ENCODE measurements at places on chromosomes 3 and 15. TPM values are rescaled to one million over a fixed set of nuclear protein-coding genes. Genes with fewer than 3 reads are reported as not detected.

Gene FGF12
- total RNA-seq, result not detected

Gene LRRC3B
- not detected for total RNA-seq

Gene GPR176
- 0.24 TPM for total RNA-seq

- no peak overlapping the region for H3K27ac ChIP-seq
- no peaks in the 10 kb centered on the region for H3K27me3 ChIP-seq
- DNase-seq, result no peak
- H3K4me1 ChIP-seq, result no peaks in the 10 kb centered on the region
- no peak overlapping the region for H3K4me3 ChIP-seq
These were observed 258.4 kb upstream of the AGTR1 start for GRCh38 chr3:148439254-148439822.

GRCh38 chr3:99918715-99919114 is 101.1 kb downstream of the CMSS1 start:
- H3K4me3 ChIP-seq, result no peak overlapping the region
- H3K27ac ChIP-seq, result no peak overlapping the region
- H3K27me3 ChIP-seq, result no peaks in the 10 kb centered on the region
- H3K4me1 ChIP-seq, result peaks cover 2% of the 10 kb centered on the region
- no peak for DNase-seq
- peaks cover 15% of the 10 kb centered on the region for H3K36me3 ChIP-seq

- H3K4me3 ChIP-seq, result no peak overlapping the region
- no peak overlapping the region for H3K27ac ChIP-seq
- peaks cover 8% of the 10 kb centered on the region for H3K36me3 ChIP-seq
- no peak for DNase-seq
- H3K27me3 ChIP-seq, result no peaks in the 10 kb centered on the region
These were observed 24.7 kb downstream of the SLC15A2 start for GRCh38 chr3:121918779-121919483.

- DNase-seq, result no peak
- H3K4me3 ChIP-seq, result no peak overlapping the region
- no peak overlapping the region for H3K27ac ChIP-seq
These were observed 48.7 kb downstream of the STAG1 start for GRCh38 chr3:136703429-136703828.

DNA sequence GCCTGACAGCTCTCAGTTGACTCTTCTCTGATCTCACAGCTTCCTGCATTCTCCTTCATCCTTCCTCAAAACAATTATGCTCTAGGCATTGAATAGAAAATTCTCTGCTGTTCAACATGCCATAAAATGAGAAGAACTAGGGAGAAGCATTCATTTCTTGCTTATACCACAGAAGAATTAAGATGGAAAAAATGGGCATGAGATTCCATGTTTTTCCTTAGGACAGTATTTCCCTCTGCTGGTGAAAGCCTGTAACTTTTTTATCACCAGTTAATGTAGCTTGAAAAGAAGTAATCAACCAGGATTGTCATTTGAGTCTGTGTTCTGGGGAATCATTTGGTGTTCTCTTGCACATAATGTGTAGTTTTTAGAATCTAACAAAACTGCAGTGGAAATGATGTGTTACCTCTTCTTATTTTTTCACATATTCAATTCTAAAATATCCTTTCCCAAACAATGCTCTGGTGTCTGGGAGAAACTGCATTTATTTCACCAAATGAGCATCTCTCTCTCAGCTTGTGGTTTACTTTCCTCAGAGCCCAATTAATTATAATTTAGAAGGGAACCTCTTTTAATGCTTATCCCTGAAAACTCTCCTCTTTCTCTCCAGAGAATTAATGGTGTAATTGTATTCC is 92.8 kb upstream of the DCBLD2 start:
- no peak overlapping the region for H3K4me3 ChIP-seq
- H3K27me3 ChIP-seq, result peaks cover 3% of the 10 kb centered on the region
- H3K4me1 ChIP-seq, result no peaks in the 10 kb centered on the region
- no peaks in the 10 kb centered on the region for H3K36me3 ChIP-seq

GRCh38 chr3:40397912-40398311 is 10.9 kb downstream of the ENTPD3 start:
- no peak overlapping the region for H3K4me3 ChIP-seq
- H3K27me3 ChIP-seq, result no peaks in the 10 kb centered on the region
- no peak for DNase-seq
- no peak overlapping the region for H3K27ac ChIP-seq

- H3K36me3 ChIP-seq, result peaks cover 6% of the 10 kb centered on the region
- H3K27ac ChIP-seq, result no peak overlapping the region
- no peak overlapping the region for H3K4me3 ChIP-seq
- DNase-seq, result no peak
These were observed 93.7 kb downstream of the MCTP2 start for GRCh38 chr15:94324835-94325767.
